Foreskin melanocyte (primary cell): ENCODE measurements at places on chromosomes 13 and 19.

- no peak for DNase-seq
These were observed 677.4 kb downstream of the SLITRK1 start for GRCh38 chr13:83204886-83205285.

DNA sequence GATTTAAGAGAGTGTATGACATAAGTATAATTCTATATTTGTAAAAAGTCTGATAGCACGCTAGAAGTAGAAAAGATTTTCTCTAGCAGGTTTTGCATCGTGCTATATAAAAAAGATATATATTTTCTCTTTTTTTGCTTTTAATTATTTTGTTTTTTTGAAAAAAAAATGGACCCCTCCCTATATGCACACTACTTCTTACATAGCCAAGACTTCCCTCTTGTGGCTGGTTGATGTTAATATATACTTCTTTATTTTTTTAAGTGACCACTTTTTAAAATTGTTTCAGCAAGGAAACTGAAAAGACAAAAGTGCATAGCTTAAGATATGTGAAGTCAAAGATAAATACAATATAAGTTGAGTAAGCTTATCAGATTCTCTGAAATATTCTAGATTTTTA, 1202.8 kb downstream of the DIAPH3 start:
- DNase-seq: peak; percentile 20

GRCh38 chr13:48333976-48334375, 30.4 kb downstream of the RB1 start:
- DNase-seq: no peak

DNA sequence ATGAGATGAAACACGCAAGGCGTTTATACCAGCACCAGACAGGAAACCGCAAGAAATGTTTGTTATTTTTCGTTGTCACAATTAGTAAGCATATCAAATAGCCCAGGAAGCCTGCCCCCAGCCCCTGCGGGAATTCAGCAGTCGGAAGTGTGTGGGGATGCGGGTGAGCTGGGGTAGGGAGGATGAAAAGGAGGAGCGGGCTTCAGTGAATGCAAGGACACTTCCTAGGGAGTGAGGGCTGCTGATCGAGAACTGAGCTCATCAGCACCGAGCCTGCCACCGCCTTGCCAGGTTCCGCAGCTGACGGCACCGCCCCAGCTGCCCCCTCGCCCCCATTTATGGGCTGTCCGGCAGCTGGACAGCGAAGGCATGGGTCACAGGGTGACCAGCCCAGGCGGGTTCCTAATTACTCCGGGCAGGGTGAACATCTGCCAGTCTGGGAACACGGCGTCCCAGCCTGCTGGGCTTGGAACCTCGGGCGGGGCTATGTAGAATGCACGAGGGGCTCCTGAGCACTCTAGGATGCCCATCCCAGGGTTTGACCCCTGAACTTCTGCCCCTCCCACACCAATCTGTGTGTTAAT, 1.6 kb upstream of the BEST2 start:
- DNase-seq: peak; percentile 52

DNA sequence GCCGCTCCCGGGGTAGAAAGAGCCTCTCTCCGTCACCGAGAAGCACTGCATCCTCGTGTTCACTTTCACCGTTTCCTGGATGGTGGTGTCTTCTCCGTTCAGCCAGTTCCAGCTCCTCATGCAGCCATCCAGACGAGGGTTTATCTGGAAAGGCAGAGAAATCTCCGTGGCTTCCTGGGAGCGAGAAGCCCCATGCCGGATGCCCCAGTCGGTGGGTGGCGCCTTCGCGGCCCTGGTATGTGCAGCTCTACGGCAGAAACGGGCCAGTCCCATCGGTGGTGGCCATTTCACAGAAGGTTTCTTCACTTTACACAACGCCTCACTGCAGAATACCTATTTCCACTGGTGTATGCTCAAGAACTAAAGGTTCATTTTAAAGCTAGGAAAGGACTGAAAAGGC, 36.9 kb downstream of the GAS6 start:
- DNase-seq: no peak

DNA sequence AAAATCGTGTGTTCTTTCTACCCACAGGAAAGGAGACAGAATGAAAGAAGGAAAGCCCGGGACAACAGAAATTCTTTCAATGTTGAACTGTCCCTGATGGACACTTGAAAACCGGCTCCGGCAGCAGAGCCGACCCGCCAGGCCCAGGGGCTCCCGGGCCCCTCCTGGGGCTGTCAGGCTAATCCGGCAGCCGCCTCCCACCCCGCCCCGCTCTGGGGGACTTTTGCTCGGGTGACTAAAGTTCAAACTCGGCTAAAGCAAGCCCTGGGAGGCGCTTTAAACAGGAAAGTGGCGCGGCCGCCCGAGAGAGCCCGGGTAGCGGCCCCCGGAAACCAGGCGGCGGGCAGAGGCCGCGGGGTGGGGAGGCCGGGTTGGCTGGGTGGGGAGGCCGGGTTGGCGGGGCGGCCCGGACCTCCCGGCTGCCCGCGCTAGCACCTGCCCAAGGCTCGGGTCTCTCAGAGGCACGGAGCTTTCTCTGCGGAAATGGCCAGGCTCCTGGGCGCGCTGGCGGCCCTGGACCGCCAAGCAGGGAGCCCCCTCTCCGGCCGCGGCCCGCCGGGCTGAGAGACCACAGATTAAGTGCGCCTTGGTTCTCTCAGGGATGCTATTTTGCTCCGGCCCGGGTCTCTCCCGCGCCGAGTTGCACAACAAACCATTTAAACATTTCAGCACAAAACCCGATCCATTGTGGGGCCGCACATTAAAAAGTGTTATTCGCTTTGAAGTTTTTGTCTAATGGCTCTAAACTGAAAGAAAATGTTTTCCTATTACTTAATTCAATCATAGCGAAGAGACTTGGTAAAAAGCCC, 2.6 kb upstream of the GSX1 start:
- no peak for DNase-seq

- DNase-seq: no peak
These were observed 65.4 kb upstream of the ZNF91 start for GRCh38 chr19:23460656-23461055.

DNA sequence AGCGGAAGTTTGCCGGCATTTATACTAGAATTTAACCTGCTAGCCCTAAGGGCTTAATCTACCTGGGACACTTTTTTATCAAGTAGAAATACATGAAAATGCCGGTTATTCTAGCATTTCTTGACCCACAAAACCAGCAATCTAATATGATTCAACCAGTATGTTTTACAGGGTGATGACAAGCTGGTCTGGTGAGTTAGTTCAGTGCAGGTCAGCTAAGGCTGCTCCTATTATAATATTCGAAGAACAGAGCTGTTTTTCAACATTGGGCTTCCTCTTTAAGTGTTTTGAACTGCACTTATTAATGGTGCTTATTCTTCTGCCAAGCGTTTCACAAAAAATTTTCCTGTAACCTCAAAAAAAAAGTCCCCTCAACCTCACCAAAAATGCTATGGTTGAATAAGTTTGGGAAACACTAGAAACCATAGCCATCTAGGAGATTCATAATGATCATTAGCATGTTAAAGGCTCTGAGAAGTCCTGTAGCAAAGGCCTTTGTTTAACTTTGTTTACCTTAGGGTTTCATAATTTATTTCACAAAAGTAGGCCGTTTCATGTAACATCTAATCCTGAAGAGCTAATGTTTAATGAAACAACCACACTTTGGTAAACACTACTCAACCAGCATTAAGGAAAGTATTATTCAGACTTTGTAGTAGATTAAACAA, 526.6 kb downstream of the KLF12 start:
- DNase-seq: no peak

GRCh38 chr19:34155686-34156085, 16.6 kb upstream of the LSM14A start:
- no peak for DNase-seq

GRCh38 chr13:27007166-27007565, 164.4 kb downstream of the USP12 start:
- DNase-seq: no peak

- DNase-seq: no peak
These were observed 11.5 kb upstream of the SUPT20H start for GRCh38 chr13:37070956-37071355.

- DNase-seq: no peak
These were observed 126.9 kb downstream of the ITGBL1 start for GRCh38 chr13:101579281-101579802.

GRCh38 chr19:5127717-5128116, 158.8 kb downstream of the KDM4B start:
- DNase-seq: no peak

DNA sequence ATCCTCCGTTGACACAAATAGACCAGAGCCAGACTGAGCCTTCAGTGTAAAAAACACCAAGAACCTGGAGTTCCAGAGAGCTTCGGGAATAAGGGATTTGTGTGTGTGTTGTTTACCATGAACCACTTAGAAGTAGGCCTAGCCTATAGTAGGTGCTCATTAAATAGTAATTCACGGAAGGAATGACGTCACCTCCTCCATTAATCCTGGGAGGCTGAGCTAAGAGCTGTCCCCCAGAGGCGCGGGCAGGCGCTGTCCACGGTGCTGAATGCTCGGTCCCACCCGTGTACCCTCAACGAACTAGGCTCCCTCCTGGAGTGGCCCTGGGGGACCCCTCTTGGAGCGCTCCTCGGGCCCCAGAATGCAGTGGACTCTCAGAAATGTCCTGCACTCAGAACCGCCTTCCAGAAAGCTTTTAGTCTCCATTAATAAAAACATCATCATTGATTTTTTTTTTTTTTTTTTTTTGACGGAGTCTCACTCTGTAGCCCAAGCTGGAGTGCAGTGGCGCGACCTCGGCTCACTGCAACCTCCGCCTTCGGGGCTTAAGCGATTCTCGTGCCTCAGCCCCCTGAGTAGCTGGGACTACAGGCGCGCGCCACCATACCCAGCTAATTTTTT, 6.5 kb downstream of the UNC13A start:
- no peak for DNase-seq

DNA sequence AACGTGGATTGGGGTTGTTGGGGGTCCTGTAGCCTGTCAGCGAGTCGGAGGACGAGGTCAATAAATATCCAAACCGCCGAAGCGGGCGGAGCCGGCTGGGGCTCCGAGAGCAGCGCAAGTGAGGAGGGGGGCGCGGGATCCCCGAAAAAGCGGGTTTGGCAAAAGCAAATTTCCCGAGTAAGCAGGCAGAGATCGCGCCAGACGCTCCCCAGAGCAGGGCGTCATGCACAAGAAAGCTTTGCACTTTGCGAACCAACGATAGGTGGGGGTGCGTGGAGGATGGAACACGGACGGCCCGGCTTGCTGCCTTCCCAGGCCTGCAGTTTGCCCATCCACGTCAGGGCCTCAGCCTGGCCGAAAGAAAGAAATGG, 754 bp upstream of the SIX5 start:
- DNase-seq: no peak

- DNase-seq: no peak
These were observed 541.6 kb downstream of the SUCLA2 start for GRCh38 chr13:47459512-47459911.

DNA sequence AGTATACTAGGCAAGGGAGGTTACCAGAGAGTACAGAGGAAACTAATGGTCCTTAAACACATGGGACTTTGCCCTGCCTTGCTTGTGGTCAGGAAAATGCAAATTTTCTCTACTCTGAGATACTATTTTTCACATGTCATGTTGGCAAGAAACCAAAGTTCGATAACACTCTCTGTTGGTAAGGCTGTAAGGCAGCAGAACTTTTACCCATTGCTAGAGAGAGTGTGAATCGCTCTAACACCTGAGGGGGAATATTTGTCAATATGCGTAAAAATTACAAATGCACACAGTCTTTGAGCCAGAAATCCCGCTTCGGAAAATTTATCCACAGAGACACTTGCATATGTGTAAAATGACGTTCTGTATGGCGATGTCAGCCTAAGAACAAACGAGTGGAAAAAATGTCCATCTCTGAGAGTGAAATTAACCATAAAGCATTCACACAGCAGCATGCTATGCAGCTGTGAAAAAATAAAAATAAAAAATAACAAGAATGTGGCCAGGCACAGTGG, 9.5 kb upstream of the RFX1 start:
- DNase-seq: no peak

DNA sequence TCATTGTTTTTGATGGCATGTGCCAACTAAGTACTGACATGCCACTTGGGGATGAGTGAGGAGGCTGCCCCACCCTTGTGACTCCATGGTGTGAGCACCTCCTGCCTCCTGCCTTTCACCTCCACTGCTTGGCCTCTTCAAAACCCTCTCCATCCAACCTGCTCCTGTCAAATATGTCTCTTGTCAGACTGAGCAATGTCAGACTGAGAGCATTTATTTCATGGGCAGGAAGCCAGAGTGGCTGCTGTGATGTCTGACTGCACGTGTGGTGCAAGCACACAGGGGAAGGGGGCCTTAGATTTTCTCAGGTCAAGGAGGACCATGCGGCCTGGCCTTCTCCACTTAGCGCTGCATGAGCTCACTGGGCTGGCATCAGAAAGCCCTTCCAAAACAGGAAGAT, 68.3 kb downstream of the STARD13 start:
- no peak for DNase-seq

DNA sequence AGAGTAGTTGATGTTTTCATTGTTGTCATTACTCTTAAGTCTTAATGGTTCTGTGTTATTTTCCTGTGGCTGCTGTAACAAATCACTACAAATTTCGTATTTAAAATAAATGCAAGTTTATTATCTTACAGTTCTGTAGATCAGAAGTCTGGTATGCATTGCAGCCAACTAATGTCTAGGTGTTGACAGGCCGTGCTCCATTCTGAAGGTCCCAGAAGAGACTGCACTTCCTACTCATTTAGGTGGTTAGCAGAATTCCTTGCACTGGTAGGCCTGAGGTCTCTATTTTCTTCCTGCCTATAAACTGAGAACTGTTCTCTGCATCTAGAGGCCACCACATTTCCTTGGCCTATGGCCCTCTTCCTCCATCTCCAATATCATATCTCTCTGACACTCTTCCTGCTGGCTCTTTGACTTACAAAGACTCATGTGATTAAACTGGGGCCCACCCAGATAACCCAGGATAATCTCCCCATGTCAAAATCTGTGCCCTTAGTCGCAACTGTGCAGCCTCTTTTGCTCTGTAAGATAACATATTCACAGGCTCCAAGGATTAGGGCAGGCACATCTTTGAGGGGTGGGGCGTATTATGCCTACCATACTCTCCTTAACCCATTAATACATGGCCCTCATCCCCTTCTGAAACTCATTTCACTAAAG, 468.4 kb downstream of the FOXO1 start:
- no peak for DNase-seq

GRCh38 chr13:30607908-30608307, 9.8 kb upstream of the USPL1 start:
- DNase-seq: no peak

DNA sequence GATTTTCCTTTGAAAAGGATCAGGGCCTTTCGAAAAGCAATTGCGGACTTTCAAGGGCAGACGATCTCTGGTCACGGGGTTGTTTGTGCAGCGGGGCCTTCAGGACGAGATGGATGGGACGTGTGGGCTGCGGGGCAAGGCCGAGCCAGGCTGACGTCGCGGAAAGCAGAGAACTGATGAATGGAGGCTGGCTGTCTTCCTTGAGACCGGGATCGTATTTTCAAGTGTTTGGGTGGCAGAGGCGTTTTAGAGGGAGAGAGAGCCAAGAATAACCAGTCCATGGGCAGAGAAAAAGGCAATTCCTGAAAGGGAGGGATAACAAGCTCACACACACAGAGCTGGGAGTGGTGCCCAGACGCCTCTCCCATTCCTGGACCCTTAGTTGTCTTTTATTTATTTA, 138.9 kb upstream of the USP29 start:
- no peak for DNase-seq
